Fibroblast of the aortic adventitia (primary cell): ENCODE measurements at places on chromosomes 1 and 21. TPM values are rescaled to one million over a fixed set of nuclear protein-coding genes. Genes with fewer than 3 reads are reported as not detected.

- DNase-seq = no peak
These were observed 301.1 kb upstream of the NRIP1 start for GRCh38 chr21:15365751-15366392.

Gene CACHD1
- 7.3 and 11.6 TPM in 2 replicates for total RNA-seq

DNA sequence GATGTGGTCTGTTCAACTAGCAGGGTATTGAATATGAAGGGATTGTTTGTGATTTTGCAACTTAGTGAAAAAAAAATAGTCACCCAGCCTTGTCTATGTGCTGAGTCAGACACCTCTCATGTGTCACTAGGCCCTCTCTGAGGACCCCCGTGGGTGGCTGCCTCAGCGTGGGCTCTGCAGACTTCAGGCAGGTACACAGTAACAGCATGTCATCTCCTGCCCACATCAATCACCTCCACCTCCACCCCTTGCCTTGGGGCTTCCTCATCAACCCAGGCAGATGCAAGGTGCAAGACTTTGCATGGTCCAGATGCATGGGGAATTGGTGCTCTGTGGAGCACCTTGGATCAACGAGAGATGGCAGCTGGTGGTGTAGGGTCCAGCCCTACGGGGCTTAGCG, 23.9 kb downstream of the PCP4 start:
- DNase-seq = no peak

- DNase-seq = peak; percentile 63
These were observed 378 bp upstream of the NUP210L start for GRCh38 chr1:154155251-154155650.

- DNase-seq = no peak
These were observed 13.7 kb downstream of the PARS2 start for GRCh38 chr1:54750596-54750995.

GRCh38 chr1:204213668-204214662, at the start of gene GOLT1A:
TSS of gene GOLT1A (minus strand) at chr1:204213988. CDS start at chr1:204213906, 82 bp downstream.
- peak; percentile 89 for DNase-seq

DNA sequence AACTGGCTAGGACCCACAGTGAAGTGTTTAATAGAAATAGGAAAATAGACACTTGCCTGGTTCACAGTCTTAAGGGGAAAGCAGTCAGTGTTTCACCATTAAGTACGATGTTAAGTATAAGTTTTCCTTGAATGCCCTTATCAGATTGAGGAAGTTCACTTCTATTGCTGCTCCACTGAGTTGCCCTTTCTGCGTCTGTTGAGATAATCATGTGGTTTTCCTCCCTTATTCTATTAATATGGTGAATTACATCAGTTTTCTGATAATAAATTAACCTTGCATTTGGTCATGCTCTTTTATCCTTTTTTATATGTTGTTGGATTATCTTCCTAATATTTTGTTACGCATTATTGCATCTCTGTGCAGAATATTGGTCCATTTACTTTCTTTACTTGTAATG, 21.4 kb downstream of the UTS2 start:
- no peak for DNase-seq

DNA sequence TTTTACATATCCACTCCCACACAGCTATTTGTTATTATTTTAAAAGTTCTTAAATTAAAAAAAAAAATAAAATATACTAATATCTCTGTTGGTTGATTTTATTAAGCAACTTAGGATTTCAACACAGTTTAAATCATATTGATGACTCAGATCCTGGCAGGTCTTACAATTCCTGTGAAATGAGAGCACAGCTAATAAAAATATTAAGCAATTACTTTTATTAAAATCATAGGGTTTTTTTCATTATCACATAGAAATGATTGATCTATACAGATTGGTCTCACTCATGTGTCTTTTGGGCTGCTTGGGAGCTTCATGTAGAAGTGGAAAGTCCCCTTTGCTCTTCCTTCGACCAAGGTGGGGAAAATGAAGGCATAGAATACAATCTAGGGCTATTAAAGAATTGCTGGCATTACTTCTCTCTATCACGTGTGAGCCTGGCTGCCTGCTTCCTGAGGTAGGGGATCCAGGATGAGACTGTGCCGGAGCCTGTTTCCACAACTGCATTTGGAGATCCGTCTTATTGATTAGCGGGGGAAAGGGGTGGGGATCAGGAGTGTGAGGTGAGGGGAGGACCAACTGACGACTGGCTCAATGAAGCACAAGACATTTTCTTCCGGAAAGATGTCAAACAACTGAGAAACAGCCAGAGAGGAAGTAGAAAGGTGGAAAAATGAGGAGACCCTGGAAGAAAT, 858.0 kb downstream of the USP25 start:
- DNase-seq = peak; percentile 90

Gene TRIM58
- total RNA-seq = 0.09 and 3.0 TPM in 2 replicates

- no peak for DNase-seq
These were observed 91.2 kb upstream of the PGBD5 start for GRCh38 chr1:230517326-230517725.

DNA sequence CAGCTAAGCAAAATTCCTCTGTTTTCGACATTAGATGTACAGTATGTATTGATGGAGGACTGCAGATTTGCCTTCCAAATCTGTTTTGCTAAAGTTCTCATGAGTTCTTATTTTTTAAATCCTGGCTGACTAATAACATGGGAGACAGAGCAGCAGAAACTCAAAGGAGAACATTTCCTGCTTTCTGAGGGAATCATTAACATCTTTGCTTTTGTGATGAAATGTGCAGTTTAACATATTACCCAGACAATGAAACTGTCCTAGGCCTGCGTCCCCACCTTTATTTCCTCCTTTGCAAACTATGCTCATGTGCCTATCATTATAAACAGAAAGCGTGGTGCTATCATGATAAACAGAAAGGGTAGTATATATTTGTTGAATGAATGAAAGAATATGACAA, 149.9 kb downstream of the ZP4 start:
- DNase-seq = no peak

Gene TLR5
- total RNA-seq = 0.36 TPM in 1 of 2 replicates, not detected in the other

- no peak for DNase-seq
These were observed 43.7 kb upstream of the MTR start for GRCh38 chr1:236751385-236751784.

DNA sequence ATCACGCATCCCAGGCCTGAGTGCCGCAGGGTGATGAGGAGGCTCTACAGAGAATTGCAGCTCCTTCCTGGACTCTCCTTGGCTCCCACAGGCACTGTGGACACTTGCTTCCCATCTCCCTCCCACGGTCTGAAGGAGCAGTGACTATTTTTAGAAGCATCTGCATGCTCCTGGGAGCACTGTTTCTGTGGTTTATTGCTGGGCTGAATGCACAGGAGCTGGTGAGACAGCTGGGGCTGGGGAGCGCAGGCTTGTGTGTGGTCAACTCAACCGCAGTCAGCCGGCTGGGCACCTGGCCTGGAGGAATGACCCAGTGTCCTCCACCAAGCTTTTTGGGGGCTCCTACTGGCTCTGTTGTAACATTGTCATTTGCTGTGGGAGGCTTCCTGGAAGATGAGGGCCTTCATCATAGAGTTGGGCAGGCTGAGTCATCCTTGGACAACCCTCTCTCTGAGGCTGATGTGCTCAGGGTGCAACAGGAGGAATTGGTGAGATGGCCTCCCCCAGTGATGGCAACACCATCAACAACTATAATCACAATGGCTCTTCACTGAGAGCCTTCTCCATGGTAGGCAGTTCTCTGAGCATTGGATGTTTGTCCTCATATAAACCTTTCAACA, 1.7 kb downstream of the NFASC start:
- DNase-seq = peak; percentile 27

DNA sequence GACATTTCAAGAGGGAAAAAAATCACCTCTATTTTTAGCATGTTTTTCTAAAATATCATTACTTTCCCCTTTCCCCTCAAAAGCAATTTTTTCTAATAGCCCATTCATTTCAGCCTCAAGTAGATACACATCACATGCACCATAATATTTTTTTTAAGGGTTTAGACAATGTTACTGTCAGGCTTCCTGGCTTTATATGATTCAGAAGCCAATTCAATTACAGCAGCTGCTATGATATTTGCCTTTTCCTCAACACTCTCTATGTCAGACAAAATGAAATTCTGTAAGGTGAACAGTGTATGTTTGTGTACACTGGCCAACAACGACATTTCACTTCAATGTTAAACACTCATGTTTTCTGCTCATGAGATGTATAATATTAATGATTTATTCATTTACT, 46.5 kb downstream of the OMA1 start:
- DNase-seq = no peak

- no peak for DNase-seq
These were observed 240.4 kb downstream of the HMCN1 start for GRCh38 chr1:185974367-185975170.

DNA sequence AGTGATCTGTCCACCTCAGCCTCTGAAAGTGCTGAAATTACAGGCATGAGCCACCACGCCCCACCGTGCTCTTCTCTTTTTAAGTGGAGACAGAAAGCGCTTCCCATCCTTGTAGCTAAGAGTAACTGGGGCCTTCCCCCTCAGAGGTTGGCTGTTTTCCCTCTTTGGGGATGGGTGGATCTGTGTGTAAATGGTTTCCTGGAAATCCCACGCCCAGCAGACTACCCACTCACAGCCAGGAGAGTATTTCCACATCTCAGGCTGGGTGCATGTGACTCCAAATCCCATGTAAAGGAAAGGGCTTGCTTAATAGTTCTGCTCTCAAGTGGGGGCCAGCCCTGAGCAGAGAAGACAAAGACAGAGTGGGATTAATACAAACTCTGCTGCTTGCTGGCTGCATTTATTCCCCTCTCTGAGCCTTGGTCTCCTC, 19.6 kb upstream of the TCEA3 start:
- DNase-seq = peak; percentile 100

DNA sequence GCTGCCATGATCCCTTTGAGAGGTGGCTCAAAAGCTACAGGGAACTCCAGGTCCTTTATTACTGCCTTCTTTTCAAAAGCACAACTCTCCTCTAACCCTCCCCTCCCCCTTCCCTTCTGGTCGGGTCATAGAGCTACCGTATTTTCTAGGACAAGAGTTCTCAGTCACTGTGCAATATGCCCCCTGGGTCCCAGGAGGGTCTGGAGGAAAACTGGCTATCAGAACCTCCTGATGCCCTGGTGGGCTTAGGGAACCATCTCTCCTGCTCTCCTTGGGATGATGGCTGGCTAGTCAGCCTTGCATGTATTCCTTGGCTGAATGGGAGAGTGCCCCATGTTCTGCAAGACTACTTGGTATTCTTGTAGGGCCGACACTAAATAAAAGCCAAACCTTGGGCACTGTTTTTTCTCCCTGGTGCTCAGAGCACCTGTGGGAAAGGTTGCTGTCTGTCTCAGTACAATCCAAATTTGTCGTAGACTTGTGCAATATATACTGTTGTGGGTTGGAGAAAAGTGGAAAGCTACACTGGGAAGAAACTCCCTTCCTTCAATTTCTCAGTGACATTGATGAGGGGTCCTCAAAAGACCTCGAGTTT, 3.1 kb downstream of the BTG2 start:
- DNase-seq = no peak

Gene OR10T2
- total RNA-seq = not detected in 2 replicates

DNA sequence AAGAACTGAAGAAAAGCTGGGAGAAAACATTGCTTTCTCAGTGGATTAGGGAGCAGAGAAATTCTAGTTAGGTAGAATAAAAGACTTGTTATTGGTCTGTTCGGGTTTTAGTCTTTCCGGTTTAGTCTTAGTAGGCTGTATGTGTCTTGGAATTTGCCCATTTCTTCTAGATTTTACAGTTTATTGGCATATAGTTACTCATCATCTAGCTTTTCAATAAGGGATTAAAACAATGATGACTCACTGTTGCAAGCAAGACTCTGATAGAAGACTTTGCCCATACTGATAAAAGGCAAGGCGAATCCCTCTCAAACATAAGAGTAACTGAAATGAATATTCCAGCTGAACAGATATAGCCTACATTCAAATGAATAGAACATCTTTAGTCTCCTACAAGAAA, 62.3 kb downstream of the GPR137B start:
- DNase-seq = no peak

Gene ARHGEF16
- 0.18 TPM in 1 of 2 replicates, not detected in the other for total RNA-seq

Gene SERINC2
- 5.4 TPM in 1 of 2 replicates, not detected in the other for total RNA-seq

GRCh38 chr1:230289350-230289644, 136.8 kb downstream of the PGBD5 start:
- no peak for DNase-seq

- DNase-seq = no peak
These were observed 40.7 kb upstream of the GPR37L1 start for GRCh38 chr1:202081992-202082391.

- DNase-seq = peak; percentile 96
These were observed 24.5 kb upstream of the ZNF436 start for GRCh38 chr1:23394181-23394580.

DNA sequence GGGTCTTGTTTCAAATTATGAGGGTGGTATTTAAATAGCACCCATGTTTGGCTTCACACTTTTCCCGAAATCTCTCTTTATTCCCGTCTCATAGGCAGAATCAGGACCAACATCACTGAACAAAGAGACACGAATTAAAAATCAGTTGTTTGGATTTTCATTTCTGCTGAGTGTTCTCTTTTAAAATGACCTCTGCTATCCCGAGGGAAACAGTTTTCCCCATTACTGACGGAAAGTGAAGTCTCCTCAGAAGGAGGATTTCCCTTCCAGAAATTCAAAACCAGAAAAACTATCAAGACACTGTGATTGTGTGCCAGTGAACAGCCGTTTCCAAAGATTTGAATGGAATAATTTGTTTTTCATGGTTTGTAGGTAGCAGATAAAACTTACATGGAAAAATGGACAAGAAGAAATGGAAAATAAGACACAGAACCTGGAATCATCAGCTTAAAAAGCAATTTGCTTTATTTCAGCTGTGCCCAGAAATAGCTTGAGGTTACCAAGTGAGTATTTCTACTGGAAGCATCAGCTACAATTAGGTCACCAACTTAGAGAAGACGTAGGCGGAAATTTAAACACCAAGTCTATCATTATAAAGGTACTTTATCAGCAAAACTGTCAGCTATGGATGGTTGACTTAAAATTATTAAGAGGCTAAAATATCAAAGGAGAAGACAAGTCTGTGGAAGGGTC, 68.5 kb downstream of the RUNX1 start:
- DNase-seq = no peak

- no peak for DNase-seq
These were observed 86.1 kb downstream of the TGFBR3 start for GRCh38 chr1:91799863-91800262.

Gene PER3
- 27.1 and 35.5 TPM in 2 replicates for total RNA-seq
